ENCODE measurements at places on chromosomes 11 and 22.

GRCh38 chr11:127651888-127652221 is 651.3 kb upstream of the KIRREL3 start:
- DNase-seq: no peak

DNA sequence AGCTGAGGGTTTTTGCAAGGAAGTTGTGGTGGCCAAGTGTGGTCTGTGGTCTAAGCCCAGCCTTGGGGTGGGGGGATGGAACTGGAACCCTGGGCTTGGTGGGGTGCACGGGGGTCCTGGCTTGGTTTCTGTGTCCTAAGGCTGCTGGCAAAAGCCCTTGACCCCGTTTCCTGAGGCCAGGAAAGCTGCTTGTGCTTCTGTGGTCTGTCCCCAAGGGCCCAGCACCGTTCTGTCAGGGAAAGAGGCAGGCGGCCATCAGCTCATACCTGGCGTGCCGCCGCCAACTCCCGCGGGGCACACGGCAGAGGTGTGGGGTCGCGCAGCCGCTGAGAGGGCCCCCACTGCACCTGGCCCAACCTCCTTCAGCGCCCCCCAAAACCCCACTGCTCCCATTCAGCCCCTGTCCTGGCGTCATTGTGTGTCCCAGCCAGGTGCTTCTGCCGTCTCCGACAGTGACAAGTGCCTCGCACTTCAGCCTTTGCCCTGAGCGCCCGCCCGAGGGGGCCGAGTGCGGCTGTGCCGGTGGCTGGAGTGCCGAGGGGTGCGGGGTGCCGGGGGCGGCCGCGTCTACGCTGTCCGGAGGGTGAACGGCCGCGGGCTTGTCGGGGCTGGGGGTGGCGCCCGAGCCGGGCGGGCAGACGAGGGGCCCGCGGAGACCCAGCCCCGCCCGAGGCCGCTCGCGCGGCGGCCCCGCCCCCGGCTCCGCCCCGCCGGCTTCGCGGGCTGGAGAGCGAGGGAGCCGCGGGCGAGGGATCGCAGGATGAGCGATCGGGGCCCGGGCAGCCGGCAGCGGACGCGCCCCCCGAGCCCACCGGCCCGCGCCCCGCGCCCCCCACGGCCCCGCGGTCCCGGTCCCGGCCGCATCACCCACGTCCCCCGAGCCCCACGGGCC is at the start of gene CNIH2:
TSS of gene CNIH2 (plus strand) at position 705 of the 892 bp plus-strand sequence. CDS start 282 bp downstream, outside the sequence.
- peak; percentile 37 for DNase-seq

DNA sequence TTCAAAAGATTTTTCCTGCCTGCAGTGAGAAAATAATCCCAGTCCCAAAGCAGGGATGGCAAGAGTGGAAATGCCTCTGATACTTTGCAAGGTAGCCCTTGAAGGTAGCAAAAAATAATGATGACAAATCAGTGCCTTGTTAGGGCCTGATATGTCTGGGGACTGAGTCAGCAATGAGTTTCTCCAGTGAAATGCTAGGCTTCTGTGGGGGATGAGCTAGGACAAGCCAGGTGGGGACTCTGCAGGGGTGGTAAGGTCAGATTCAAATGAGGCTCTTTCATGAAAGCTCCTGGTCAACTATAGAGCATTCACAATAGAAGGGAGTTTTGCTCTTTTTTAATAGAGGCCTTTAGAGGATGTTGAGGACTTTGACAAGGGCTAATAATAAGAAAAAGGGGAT is 77.7 kb downstream of the ME3 start:
- no peak for DNase-seq

DNA sequence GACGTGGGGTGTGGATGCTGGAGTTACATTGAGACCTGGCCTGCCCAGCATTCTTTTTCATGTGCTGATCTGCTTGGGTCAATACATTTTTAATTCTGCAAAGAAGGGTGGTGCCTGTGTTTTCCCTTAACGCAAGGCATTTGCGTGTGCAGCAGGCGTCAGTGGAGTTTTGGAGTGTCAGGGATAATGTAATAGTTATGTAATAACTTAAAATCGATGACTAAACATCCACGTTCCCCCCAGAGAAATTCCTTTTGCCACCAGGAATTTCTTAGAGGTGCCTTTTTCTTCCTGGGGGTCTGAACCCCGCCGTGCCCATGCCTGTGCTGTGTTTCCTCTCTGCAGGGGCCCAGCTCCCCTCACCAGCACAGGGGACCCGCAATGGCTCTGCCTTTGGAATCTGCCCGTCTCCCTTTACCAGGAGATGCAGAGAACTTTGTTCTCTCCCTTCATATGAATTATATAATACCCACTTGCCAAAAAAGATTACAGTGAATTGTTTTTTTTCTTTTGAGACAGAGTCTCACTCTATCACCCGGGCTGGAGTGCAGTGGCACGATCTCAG is 62.6 kb downstream of the TBC1D22A start:
- DNase-seq: no peak

GRCh38 chr22:43344520-43344787 is 1.3 kb upstream of the SCUBE1 start:
- DNase-seq: no peak

DNA sequence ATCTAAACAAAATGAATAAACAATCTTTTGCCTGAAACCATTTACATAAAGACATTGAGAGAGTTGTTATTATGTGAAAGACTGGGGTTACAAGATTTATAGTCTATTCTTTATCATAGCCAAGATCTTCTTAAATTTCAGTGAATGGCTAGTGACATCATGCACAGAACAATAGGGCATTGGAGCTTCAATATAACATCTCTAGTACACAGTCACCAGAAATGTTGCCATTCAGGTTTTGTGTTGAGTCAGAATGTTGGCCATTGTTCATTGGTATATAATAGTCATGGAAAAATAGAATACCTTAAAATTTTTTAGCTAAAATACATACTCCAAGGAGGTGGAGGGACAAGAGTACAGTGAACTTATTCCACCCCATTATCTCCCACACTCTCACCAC is 44.3 kb downstream of the SLC5A12 start:
- DNase-seq: no peak

DNA sequence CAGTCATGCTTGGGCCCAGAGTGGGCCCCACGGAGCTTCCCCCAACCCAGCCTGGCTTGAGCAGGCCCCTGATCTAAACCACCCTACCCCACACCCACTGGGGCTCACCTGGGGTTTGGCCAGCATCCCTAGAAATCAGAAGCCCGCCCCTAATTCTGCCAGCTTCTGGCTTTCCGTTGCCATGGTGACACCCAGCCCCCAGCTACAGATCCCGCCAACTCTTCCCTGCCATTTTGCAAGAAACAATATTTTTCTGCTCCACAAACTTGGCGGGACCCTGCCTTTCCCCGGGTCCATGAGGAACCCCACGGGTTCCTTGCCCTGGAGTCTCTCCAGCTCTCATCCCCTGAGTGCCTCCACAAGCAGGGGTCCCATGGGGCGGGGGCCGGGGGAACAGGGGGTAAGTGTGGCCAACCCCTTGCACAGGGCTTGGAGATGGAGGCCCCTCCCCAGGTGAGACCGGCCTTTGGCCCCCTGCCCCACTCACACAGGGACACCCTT is 90.0 kb downstream of the CDKN1C start:
- DNase-seq: no peak

Measured in OCI-LY7 (cell line).